ENCODE measurements at places on chromosomes 1 and 21. TPM values are rescaled to one million over a fixed set of nuclear protein-coding genes. Genes with fewer than 3 reads are reported as not detected.
A peak's percentile ranks its signal among the peaks of the same experiment; 100 is the strongest.

BGLAP gene
- not detected for polyA plus RNA-seq

TMEM167B gene
- polyA plus RNA-seq = 24.4 TPM

GBP6 gene
- polyA plus RNA-seq = 0.50 TPM

DNA sequence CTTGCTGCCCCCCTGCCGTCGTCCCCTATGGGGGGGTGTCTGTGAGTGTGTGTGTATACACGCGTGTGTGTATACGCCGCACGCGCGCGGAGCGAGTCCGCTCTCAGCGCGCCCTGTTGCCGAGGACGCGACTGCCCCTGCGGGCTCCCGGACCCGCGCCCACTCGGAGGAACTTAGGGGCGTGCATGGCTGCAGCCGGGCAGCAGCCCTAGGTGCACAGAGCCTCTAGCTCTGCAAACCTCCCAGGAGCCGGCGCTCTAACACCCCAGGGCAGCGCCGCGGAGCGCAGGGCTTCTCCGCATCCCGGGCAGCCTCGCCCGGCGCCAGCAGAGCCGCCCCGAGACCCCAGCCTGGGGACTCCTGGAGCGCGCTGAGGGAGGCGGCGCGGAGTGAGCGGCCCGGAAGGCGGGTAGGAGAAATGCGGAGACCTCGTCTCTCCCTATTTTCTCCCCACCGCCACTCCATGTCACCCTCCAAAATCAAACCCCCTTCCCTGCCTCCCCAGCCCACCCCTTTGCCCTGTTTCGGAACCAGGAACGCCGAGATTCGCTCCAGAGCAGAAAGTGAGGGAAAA lies 574 bp downstream of the ITPKB start:
- H3K36me3 ChIP-seq = no peaks in the 10 kb centered on the region
- peaks cover 10% of the 10 kb centered on the region for H3K4me1 ChIP-seq
- H3K27me3 ChIP-seq = no peaks in the 10 kb centered on the region
- DNase-seq = peak; percentile 37
- peak overlapping the region; percentile 73 for H3K27ac ChIP-seq

DNA sequence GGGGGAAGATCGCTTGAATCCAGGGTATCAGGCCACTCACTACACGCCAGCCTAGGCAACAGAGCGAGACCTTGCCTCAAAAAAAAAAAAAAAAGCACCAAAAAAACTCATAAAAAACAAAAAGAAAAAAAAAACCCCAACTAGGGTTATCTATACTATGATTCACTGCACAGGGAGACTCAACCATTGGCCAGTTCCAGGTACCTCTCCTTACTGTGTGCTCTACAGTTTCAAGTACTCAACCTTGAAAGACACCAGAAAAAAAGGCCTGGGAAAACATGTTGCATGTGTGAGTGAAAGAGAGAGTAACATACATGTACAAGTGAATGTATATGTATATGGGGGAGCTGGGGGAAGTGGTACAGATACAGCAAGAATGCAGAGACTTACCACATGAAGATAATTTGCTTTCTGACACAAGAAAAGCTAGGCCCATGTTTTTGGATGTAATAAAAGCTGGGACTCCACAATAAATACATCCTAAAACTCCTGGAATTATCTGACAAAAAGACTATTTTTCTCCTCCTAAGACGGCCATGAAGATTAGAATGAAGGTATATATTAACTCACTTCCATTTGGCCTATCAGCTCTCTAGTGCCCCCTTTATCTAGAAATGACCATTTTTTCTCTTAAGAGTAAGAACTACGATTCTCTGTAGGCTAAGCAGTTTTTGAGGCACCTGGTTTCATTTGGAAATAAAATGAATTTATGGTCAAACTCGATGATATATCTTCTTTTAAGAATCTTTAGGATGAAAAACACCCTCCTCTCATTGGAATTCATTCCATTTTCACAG lies 52.2 kb downstream of the SLC27A3 start:
- no peak for DNase-seq
- H3K27me3 ChIP-seq = no peaks in the 10 kb centered on the region
- no peak overlapping the region for H3K27ac ChIP-seq

GRCh38 chr1:48207131-48207530 lies 15.4 kb upstream of the SLC5A9 start:
- no peak for DNase-seq
- no peaks in the 10 kb centered on the region for H3K27me3 ChIP-seq
- no peak overlapping the region for H3K4me3 ChIP-seq
- H3K27ac ChIP-seq = no peak overlapping the region
- H3K4me1 ChIP-seq = no peaks in the 10 kb centered on the region

Data from ovary (tissue), 10 donors.